Esophagus squamous epithelium (tissue), 5 donors: ENCODE measurements at places on chromosomes 4 and X. TPM values are rescaled to one million over a fixed set of nuclear protein-coding genes. Genes with fewer than 3 reads are reported as not detected.

- no peak overlapping the region for H3K27ac ChIP-seq
- no peaks in the 10 kb centered on the region for H3K27me3 ChIP-seq
- H3K4me1 ChIP-seq: no peaks in the 10 kb centered on the region
- H3K36me3 ChIP-seq: no peaks in the 10 kb centered on the region
- no peak for DNase-seq
- H3K4me3 ChIP-seq: no peak overlapping the region
Measured at GRCh38 chr4:39308611-39309010, 57.6 kb downstream of the RFC1 start.

- H3K4me3 ChIP-seq: no peak overlapping the region
- H3K4me1 ChIP-seq: no peaks in the 10 kb centered on the region
- H3K36me3 ChIP-seq: no peaks in the 10 kb centered on the region
- H3K27me3 ChIP-seq: no peaks in the 10 kb centered on the region
Measured at GRCh38 chrX:72060921-72061490, 70.7 kb downstream of the RTL5 start.

DNA sequence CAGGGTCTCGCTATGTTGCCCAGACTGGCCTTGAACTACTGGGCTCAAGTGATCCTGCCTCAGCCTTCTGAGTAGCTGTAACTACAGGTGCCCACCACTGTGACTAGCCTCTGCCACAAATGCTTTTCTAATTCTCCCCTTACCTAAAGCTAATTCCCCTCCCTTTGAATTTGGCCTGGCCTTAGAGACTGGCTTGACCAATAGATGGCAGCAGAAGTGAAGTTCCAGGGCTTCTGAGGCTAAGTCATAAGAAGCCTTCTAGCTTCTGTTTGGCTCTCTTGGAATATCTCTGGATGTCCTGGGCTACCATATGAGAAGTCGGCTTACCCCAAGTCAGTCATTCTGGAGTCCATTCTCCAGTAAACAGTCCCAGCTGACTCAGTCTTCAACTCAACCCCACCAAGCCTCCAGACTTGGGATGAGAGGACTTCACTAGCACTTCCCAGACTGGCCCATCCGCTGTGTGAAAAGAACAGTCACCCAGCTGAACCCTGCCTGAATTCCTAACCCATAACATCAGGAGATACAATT, 61.0 kb downstream of the HPRT1 start:
- no peak overlapping the region for H3K27ac ChIP-seq
- H3K4me3 ChIP-seq: no peak overlapping the region
- no peaks in the 10 kb centered on the region for H3K36me3 ChIP-seq
- DNase-seq: no peak
- no peaks in the 10 kb centered on the region for H3K4me1 ChIP-seq

DNA sequence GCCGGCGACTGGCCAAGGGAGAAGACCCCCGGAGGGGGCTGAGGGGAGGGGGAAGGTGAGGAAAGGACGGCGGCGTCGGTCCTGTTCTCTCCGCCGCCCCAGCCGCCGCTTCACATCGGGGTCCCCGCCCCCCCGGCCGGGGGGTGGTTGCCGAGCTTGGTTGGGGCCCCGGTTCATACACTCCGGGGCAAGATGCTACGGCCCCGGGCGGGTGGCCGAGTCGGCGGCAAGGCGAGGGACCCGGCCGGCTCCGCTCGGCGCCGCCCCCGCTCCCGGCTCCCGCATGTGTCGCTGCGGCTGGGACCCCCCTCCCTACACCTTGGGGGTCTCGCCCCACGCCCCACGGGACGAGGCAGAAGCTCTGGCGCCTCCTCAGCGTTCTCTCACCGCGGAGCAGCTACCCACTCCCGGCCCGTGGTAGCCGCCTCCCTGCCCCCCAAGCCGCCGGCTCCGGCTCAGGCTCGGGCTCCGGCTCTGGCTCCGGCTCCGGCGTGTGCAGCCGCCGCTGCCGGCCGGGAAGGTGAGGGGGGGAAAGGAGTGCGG, 461 bp downstream of the FBXW7 start:
- H3K27ac ChIP-seq: peak overlapping the region; percentile 96
- no peaks in the 10 kb centered on the region for H3K27me3 ChIP-seq
- peak overlapping the region; percentile 96 for H3K4me3 ChIP-seq
- H3K4me1 ChIP-seq: peaks cover 6% of the 10 kb centered on the region
- no peak for DNase-seq

- no peak for DNase-seq
- no peaks in the 10 kb centered on the region for H3K27me3 ChIP-seq
- no peaks in the 10 kb centered on the region for H3K36me3 ChIP-seq
- H3K4me3 ChIP-seq: no peak overlapping the region
Measured at GRCh38 chr4:26080870-26081628, 167.0 kb downstream of the SMIM20 start.

DNA sequence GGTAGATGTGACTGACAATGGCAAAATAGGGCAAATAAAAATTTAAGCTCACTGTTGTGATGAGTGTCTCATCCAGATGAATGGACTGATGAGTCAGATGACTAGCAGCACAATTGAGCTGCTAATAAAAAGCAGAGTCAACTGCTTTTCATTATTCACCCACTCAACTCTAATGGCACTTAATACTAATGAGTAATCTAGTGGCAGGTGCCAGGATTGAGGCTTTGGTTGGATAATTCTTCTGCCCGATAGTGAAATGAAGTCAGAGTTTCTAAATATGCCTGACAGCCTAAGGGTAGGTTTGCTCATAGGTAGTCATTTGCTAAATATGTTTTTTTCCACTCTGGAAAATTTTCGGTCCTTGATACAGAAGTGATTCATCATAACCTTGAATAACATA, 10.4 kb downstream of the OGT start:
- H3K36me3 ChIP-seq: peaks cover 7% of the 10 kb centered on the region
- no peak overlapping the region for H3K4me3 ChIP-seq
- no peak overlapping the region for H3K27ac ChIP-seq

GRCh38 chrX:22652596-22652995, 347.2 kb upstream of the DDX53 start:
- no peak for DNase-seq
- no peak overlapping the region for H3K4me3 ChIP-seq
- H3K27ac ChIP-seq: no peak overlapping the region
- H3K27me3 ChIP-seq: no peaks in the 10 kb centered on the region
- H3K4me1 ChIP-seq: no peaks in the 10 kb centered on the region

DNA sequence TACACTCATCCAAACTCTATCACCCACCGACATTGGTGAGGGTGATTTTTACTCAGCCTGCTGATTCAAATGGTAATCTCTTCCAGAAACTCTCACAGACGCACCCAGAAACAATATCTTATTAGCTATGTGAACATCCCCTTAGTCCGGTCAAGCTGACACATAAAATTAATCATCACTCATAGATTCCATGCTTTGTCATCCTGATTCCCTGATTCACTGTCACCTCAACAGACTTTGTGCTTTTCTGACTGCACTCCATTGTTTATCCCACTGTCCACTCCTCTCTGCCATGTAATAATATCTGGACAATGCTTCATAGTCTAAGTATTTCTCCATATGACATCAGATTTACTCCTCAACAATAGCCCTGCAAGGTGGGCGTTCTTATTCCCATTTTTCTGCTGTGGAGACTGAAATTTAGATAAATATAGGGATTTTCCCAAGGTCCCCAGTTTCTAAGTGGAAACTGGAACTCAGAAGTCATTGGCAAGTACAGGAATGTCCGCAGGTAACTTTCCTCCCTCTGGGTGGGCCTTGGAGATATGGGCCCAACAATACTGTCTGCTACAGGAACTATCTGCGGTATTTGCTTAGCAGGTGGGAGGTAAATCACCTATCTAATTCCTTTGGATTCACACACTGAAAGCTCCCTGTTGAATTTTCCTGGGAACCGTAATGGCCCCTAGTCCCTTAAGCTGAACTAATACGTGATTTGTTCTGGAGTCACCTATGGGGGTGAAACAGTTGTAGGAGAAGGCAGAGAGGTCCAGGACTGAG, 228.6 kb upstream of the BCOR start:
- H3K36me3 ChIP-seq: no peaks in the 10 kb centered on the region
- no peak overlapping the region for H3K27ac ChIP-seq
- H3K4me1 ChIP-seq: no peaks in the 10 kb centered on the region

- no peak for DNase-seq
- no peaks in the 10 kb centered on the region for H3K36me3 ChIP-seq
- no peak overlapping the region for H3K27ac ChIP-seq
- no peak overlapping the region for H3K4me3 ChIP-seq
- H3K27me3 ChIP-seq: no peaks in the 10 kb centered on the region
Measured at GRCh38 chr4:23422878-23423277, 467.0 kb downstream of the PPARGC1A start.

GRCh38 chr4:54625391-54625790, 32.4 kb upstream of the KIT start:
- H3K4me1 ChIP-seq: peaks cover 8% of the 10 kb centered on the region
- no peak overlapping the region for H3K27ac ChIP-seq
- DNase-seq: no peak
- H3K27me3 ChIP-seq: no peaks in the 10 kb centered on the region
- H3K36me3 ChIP-seq: no peaks in the 10 kb centered on the region
- H3K4me3 ChIP-seq: no peak overlapping the region

GRCh38 chr4:15303052-15303641, 124.7 kb upstream of the C1QTNF7 start:
- no peak overlapping the region for H3K27ac ChIP-seq
- H3K4me1 ChIP-seq: no peaks in the 10 kb centered on the region
- no peak overlapping the region for H3K4me3 ChIP-seq
- DNase-seq: no peak
- no peaks in the 10 kb centered on the region for H3K36me3 ChIP-seq

DNA sequence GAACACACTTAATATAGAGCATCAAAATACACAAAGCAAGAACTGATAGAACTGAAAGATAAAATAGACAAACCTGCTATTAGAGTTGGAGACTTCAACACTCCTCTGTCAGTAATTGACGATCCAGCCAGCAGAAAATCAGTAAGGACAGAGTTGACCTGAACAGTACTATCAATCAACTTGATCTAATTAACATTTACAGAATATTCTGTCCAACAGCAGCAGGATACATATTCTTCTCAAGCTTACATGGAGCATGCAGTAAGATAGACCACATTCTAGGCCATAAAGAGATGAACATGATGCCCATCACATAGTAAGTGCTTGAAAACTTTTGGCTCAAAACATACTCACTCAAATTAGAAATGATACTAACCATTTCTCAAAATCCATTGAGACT, 196.7 kb upstream of the KLF3 start:
- DNase-seq: no peak
- H3K4me1 ChIP-seq: no peaks in the 10 kb centered on the region
- no peak overlapping the region for H3K4me3 ChIP-seq
- no peaks in the 10 kb centered on the region for H3K27me3 ChIP-seq
- H3K36me3 ChIP-seq: no peaks in the 10 kb centered on the region

- H3K4me1 ChIP-seq: peaks cover 6% of the 10 kb centered on the region
- no peaks in the 10 kb centered on the region for H3K27me3 ChIP-seq
- H3K4me3 ChIP-seq: no peak overlapping the region
Measured at GRCh38 chr4:24768604-24769003, 26.8 kb upstream of the SOD3 start.

DNA sequence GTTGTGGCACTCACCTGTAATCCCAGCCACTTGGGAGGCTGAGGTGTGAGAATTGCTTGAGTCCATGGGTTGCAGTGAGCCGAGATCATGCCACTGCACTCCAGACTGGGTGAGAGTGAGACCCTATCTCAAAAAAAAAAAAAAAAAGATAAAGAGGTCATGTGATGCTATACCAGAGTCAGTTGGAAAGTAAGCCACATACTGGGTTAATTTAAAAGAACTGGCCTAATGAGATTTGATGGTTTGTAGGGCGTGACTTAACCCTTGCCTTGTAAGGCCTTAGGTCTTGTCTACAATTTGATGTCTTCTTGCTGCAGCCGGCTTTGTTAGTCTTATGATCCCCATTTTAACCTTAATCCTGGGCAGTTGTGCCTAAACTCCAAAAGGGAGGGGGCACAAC, 5.2 kb downstream of the MGST2 start:
- H3K27me3 ChIP-seq: no peaks in the 10 kb centered on the region
- no peaks in the 10 kb centered on the region for H3K36me3 ChIP-seq
- DNase-seq: no peak
- no peak overlapping the region for H3K4me3 ChIP-seq
- peaks cover 20% of the 10 kb centered on the region for H3K4me1 ChIP-seq

GRCh38 chr4:185309770-185310169, 86.0 kb downstream of the LRP2BP start:
- no peak overlapping the region for H3K27ac ChIP-seq
- peaks cover 27% of the 10 kb centered on the region for H3K4me1 ChIP-seq
- H3K36me3 ChIP-seq: peaks cover 5% of the 10 kb centered on the region
- H3K4me3 ChIP-seq: no peak overlapping the region

DNA sequence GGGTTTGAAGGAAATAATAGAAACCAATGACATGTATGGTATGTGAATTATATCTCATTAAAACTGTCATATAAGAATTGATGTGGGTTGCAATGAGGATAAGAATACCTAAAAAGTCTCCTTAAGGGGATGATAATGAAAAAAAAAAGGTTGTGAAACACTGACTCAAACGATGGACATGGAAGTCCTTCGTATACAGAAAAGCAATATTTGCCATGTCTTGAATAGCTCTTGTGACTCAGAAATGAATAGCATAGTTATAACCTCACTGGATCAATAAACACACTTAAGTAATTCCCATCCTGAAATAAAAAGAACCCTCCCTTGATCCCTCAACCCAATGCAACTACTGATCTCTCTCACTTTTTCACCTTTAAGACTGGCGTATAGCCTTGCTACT, 89.7 kb downstream of the OPHN1 start:
- H3K36me3 ChIP-seq: no peaks in the 10 kb centered on the region
- no peaks in the 10 kb centered on the region for H3K27me3 ChIP-seq
- no peaks in the 10 kb centered on the region for H3K4me1 ChIP-seq
- no peak overlapping the region for H3K27ac ChIP-seq

DNA sequence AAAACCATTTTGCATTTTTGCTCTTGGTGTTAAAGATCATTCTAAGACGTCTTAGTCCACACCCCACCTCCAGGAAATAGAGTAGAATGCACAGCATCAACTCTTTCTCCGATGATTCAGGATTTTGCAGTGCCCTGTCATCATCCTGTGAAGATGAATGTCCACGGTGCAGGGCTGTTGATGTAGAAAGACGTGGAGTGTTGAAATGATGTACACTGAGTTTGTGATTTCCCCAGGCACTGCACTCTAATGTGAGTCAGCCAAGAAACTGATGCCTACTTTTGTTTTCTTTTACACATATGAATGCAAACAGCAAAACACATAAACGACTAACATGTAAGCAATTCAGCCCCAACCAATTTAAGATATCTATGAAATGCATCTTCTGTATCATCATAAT, 10.5 kb downstream of the LGI2 start:
- no peaks in the 10 kb centered on the region for H3K36me3 ChIP-seq
- peaks cover 1% of the 10 kb centered on the region for H3K4me1 ChIP-seq
- DNase-seq: no peak
- no peaks in the 10 kb centered on the region for H3K27me3 ChIP-seq

CT83 gene
- total RNA-seq: not detected

SLITRK4 gene
- total RNA-seq: 2.8 TPM

BEX2 gene
- 10.2 TPM for total RNA-seq

SLC4A4 gene
- 2.1 TPM for total RNA-seq

RTL3 gene
- total RNA-seq: not detected

CYTL1 gene
- not detected for total RNA-seq
